ENCODE measurements at places on chromosomes 6 and 20.

- no peak for DNase-seq
Measured at GRCh38 chr6:36349240-36349639, 12.6 kb upstream of the BNIP5 start.

- DNase-seq, result no peak
Measured at GRCh38 chr6:147579667-147580066, 71.2 kb downstream of the SAMD5 start.

- DNase-seq, result no peak
Measured at GRCh38 chr20:48986899-48987298, 59.2 kb upstream of the CSE1L start.

DNA sequence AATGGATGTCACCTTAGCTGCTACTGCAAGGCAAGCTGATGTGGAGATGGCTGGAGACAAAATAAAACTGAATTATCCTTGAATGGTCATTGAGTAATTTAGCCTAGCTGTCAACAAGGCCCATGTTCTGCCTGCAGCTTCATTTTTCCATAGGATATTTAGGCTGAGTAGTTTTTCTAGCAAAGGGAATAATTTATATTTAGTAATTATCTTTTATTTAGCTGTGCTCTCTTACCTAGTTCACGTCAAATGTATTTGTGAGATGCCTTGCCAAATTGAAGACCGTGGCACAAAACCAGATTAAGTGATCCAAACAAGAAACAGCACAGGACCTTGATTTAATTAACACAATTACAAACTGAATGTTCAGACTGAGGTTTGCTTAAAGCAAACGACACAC, 77.4 kb upstream of the CEP162 start:
- no peak for DNase-seq

- DNase-seq, result no peak
Measured at GRCh38 chr6:4983322-4983721, 20.5 kb downstream of the RPP40 start.

- no peak for DNase-seq
Measured at GRCh38 chr20:31576751-31577150, 28.3 kb upstream of the ID1 start.

DNA sequence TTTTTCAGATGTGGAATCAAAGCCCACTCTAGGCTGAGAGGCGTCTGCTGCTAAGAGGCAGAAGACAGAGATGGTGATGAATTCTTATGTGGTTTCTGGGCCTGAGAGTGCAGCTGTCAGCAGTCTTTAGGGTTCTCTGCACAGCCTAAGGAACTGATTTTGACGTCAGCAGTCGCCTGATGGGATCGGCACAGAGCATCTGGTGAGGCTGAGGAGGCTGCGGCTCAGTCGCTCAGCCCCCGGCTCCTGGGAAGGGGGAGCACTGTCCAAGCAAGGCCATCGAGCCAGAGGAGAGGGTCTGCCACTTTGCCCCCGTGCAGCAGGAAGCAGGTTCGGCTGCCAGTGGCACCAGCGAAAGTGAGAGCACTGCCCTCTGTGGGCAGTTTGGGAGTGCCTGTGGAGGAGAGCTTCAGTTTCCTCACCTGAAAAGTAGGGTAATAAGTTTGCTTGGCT, 92.5 kb downstream of the TCP11 start:
- DNase-seq, result no peak

- no peak for DNase-seq
Measured at GRCh38 chr6:43013097-43013842, 476 bp downstream of the MEA1 start.

- DNase-seq, result no peak
Measured at GRCh38 chr6:99366852-99367251, 17.4 kb upstream of the FAXC start.

GRCh38 chr20:50172347-50173013, 18.1 kb upstream of the CEBPB start:
- DNase-seq, result no peak

DNA sequence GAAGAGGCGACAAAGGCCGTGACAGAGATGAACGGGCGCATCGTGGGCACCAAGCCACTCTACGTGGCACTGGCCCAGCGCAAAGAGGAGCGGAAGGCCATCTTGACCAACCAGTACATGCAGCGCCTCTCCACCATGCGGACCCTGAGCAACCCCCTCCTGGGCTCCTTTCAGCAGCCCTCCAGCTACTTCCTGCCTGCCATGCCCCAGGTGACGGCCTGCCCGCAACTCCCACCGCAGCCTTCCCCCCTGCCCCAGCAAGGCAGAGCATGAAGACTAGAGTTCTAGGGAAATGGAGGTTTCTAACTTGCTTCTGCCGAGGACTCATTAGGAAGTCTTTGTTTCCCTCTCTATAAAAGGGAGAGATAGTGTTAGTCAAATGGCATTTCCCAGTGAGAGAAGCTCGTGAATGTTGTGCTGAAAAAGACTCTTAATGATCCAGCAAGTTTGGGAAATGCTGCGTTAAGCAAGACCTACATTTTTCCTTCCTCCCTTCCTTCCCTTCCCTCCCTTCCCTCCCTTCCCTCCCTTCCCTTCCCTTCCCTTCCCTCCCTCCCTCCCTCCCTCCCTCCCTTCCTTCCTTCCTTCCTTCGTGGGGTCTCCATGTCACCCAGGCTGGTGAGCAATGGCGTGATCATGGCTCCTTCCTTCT, 20.8 kb downstream of the PABPC1L start:
- DNase-seq, result no peak

GRCh38 chr6:85772641-85773040, 130.0 kb upstream of the SYNCRIP start:
- DNase-seq, result no peak

DNA sequence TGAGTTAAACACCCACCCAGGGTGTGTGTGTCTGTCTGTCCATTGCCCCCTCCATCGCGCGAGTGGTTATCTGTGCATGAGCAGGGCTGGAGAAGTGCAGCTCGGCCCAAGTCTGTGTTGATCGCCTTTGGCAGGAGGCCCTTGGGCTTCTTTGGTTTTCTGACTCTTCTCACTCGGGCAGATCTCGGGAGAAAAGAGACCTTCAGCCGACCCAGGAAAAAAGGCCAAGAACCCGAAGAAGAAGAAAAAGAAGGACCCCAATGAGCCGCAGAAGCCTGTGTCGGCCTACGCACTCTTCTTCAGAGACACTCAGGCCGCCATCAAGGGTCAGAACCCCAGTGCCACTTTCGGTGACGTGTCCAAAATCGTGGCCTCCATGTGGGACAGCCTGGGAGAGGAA, 132.9 kb downstream of the JPH2 start:
- no peak for DNase-seq

- DNase-seq, result no peak
Measured at GRCh38 chr6:125745281-125746018, 4.0 kb upstream of the HEY2 start.

GRCh38 chr6:158780246-158780884, 38.8 kb downstream of the EZR start:
- no peak for DNase-seq

DNA sequence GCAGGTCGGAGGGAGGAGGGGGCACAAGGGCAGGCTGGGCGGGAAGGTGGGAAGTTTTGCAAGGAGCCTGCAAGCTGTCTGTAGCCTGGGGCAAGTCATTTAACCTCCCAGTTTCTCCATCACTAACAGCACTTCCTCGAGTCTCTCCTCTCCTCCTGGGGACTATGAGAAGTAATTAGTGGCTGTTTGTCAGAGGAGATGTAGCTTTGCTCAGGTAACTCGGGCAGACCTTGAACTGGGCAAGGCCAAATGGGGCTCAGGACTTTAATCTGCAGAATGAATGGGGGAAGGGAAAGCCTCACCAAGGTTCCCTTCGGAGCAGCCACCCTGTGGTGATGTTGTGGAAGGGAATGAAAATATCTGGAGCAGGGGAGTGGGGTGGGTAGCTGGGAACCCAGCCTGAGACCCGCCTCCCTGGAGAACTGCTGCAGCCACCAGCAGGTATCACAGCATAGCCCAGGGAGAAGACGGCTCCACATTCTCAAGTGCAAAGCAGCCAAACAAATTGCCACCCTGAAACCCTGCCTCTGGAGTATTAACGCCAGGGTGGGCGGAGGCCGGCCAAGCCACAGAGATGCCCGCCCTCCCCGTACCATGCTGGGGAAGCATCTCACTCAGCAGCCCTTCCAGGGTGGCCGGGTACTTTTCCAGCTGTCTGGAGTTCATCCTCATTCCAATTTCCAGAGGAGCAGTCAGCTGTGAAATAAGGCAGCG, 6.1 kb upstream of the LEMD2 start:
- no peak for DNase-seq

- DNase-seq, result no peak
Measured at GRCh38 chr20:53930651-53931504, 139.5 kb downstream of the BCAS1 start.

DNA sequence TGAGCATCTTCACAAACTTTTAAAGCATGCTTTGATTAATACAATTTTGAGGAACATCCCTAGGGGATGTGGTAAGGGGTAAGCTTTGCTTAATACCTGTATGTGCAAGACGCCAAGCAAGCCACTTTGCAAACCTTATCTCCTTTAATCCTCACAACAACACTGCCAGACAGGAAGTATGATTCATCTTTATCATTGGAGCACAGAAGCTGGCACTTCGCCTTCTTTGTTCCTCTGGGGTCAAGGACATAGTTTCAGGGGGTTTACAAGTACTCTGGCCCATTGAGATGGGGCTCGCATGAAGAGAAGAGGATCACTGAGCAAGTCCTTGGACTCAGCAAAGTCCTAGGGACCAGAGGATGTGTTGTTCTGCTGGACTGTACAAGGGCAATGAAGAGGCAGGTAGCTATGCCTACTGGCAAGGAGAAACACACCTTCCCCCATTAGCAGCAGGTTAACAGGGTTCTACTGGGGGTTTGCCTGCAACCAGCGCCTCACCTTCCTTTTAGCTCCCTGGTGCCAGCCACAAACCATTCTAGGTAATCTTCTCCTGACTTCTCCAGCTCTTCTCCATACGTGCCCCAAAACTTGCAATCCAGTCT, 8.8 kb downstream of the TMEM244 start:
- DNase-seq, result no peak

DNA sequence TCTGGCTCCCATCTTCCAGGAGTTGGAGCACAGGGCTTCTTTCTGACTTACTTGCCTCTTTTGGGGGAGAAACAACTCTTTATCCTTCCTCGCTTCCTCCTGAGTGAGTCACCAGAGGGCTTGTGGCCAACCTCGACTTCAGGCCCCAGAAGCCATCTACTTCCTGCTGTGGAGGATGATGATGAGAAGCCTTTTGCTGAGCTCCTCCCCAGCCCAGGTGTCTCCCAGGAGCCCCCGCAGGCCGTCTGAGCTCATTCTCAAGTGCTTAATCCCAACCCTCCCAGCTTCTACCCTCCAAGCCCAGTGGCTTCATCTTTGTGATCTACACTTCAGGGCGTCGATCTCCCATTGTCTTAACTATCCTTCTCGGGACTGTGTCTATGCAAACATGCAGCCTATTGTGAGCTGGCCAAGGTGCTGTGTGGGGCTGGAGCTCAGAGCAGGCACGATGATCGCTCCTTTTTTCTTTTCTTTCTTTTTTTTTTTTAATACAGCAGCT, 27.9 kb downstream of the SDCBP2 start:
- no peak for DNase-seq

DNA sequence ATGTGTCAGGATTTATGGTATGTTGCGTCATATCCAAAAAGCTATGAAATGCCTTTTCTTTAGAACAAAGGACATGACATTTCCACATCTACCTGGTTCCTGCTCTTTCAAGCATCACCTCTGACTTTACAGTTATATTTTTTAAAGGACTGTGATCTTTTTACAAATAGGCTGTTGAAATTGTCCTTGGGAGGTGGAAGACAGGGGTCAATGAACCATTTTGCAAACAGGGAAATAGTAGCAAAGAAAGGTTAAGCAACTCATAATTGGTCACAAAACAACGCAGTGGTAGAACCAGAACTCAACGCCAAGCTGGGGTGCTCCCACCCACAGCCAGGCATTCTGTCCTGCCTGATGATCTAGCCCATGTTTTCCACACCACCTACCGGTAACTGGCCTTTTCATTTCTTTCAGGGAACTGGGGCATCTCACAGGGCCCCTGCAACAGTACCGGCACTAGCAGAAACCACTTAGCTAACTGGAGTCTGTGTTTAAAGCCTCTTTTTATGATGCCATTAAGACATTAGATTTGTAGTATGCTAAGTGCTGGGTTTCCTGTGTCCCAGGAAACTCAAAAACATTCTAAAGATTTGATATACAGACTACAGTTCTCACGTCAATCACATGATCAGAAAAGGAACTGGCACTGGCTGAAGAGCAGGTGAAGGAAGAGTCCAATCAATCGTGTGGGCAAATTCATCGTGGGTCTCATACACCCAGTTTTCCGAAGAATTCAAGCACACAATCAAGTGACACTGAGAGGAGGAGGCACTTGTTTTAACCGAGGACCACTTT, 13.9 kb downstream of the ZNF217 start:
- no peak for DNase-seq

DNA sequence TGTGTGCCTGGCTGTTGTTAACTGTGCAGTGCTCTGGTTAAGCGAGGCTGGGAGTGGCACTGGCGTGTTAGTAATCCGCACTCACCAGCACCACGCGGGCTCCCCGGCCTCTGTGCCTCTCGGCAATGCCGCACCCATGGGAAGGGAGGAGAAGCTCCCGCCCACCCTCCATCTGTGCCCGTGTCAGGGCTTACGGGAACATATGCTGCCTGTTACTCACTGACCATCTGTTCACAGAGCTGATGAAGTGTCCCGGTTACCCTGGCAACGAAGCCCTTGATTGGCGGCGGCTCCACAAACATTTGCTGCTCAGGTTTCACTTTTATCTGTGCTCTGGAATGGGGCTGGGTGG, 114.7 kb downstream of the PSMB1 start:
- no peak for DNase-seq

DNA sequence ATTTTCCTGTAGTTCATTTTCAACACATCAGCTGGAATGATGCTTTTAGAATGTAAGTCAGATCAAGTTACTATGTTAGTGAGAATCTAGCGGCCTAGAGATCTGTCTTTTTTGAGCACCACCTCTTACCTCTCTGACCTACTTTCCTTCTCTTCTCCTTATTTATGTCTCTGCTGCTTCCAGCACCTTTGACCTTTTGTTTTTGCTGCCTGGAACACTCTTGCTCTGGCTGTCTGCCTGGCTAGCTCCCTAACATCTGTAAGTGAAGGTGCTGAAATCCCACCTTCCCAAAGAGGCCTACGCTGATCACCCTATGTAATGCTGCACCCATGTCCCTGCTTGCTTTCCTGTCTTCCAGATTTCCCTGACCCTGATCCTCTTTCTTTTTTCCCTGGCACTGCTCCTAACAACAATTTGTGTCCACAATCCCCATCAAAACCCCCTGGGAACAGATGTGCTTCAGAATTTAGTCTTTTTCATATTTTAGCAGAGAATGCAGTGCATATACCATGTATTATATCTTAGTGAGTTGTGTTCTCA, 87.8 kb downstream of the RFPL4B start:
- DNase-seq, result no peak

GRCh38 chr6:21402368-21402767, 191.2 kb upstream of the SOX4 start:
- DNase-seq, result no peak

GRCh38 chr6:83097204-83097603, 29.7 kb downstream of the DOP1A start:
- no peak for DNase-seq

DNA sequence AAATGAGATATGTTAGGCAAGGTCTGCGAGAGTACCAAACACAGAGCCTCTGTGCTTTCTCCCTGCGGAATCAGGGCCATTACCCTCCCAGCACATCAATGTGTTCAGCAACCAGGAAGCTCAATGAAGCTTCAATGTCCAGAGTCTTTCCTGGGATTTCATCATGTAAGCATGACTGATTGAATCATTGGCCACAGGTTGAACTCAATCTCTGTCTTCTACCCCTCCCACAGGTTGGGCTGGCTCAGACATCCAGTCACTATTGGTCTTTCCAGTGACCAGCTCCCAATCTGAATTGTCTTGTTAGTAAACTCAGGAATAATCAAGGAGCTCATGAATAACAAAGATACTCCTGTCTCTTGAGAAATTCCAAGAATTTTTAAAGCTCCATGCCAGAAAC, 2.7 kb upstream of the DTD1 start:
- no peak for DNase-seq

All from stimulated activated CD8-positive, alpha-beta memory T cell treated with anti-CD3 and anti-CD28 coated beads, Interleukin-4, amount 100 ng/mL, for 1 hour (primary cell).